ENCODE measurements at places on chromosomes 12 and 14. TPM values are rescaled to one million over a fixed set of nuclear protein-coding genes. Genes with fewer than 3 reads are reported as not detected.

E2F7 gene
- total RNA-seq: 0.85 TPM

NELL2 gene
- 12.0 TPM for total RNA-seq

- no peaks in the 10 kb centered on the region for H3K36me3 ChIP-seq
- no peaks in the 10 kb centered on the region for H3K27me3 ChIP-seq
- DNase-seq: no peak
- peaks cover 31% of the 10 kb centered on the region for H3K4me1 ChIP-seq
- no peak overlapping the region for H3K4me3 ChIP-seq
These were observed 9.0 kb downstream of the RPS6KL1 start for GRCh38 chr14:74913986-74914573.

- H3K4me3 ChIP-seq: no peak overlapping the region
- peaks cover 40% of the 10 kb centered on the region for H3K4me1 ChIP-seq
- no peaks in the 10 kb centered on the region for H3K27me3 ChIP-seq
- DNase-seq: no peak
- peak overlapping the region; percentile 92 for H3K27ac ChIP-seq
These were observed 8.2 kb downstream of the CAMKK2 start for GRCh38 chr12:121288158-121288845.

DNA sequence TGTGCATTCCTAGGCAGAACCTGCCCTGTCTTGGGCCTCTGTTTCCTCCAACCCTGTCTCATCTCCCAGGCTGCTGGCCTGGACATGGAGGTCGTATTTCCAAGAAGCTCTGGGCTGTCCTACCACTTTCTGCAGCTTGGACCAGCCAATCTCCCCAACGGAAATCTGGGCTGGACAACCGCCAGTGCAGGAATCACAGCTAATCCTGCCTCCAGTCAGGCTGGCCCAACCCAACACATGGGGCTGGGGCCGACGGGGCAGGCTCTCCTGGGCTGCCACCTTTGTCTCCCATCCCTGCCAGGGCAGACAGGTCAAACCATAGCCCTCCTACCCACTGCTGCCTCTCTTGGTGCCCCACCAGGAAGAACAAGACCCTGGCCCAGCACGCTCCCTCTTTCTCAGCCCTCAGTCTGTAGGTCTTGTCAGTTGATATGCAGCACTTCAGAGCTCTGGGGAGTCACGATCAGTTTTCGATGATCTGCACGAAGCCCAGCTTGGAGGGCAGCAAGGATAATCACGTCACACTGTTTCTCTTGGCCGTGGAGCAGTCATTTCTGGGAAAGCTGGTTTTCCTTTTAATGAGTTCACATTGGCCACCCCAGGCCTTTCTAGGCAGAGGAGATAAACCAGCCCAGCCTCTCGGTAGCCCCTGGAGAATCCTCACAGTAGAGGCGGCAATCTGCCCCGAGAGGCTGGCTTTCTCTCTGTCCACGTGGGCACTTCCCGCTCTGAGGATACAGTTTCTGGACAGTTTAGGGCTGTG lies 195.2 kb upstream of the PRMT8 start:
- no peak for DNase-seq
- no peak overlapping the region for H3K27ac ChIP-seq
- peaks cover 7% of the 10 kb centered on the region for H3K27me3 ChIP-seq
- peaks cover 11% of the 10 kb centered on the region for H3K4me1 ChIP-seq
- H3K4me3 ChIP-seq: no peak overlapping the region

DNA sequence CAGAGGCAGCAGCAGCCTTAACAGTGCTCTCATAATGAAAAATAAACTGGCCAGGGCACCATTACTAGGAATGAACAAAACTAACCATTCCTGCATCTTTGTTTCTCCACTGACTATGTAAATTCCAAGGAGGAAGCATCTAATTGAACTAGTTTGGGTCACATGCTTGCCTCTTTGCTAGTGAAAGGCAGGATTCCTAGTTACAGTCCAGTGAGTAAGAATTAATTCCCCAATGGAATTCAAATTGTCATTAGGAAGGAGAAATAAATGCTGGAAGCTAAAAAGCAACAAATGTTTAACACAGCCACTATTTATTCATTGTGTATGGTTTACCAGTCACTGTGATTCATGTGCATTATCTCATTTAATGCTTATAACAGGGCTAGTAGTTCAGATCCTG lies 316.0 kb downstream of the CCDC91 start:
- no peaks in the 10 kb centered on the region for H3K36me3 ChIP-seq
- no peak for DNase-seq
- H3K27me3 ChIP-seq: no peaks in the 10 kb centered on the region
- no peak overlapping the region for H3K4me3 ChIP-seq
- H3K27ac ChIP-seq: no peak overlapping the region
- H3K4me1 ChIP-seq: no peaks in the 10 kb centered on the region

DNA sequence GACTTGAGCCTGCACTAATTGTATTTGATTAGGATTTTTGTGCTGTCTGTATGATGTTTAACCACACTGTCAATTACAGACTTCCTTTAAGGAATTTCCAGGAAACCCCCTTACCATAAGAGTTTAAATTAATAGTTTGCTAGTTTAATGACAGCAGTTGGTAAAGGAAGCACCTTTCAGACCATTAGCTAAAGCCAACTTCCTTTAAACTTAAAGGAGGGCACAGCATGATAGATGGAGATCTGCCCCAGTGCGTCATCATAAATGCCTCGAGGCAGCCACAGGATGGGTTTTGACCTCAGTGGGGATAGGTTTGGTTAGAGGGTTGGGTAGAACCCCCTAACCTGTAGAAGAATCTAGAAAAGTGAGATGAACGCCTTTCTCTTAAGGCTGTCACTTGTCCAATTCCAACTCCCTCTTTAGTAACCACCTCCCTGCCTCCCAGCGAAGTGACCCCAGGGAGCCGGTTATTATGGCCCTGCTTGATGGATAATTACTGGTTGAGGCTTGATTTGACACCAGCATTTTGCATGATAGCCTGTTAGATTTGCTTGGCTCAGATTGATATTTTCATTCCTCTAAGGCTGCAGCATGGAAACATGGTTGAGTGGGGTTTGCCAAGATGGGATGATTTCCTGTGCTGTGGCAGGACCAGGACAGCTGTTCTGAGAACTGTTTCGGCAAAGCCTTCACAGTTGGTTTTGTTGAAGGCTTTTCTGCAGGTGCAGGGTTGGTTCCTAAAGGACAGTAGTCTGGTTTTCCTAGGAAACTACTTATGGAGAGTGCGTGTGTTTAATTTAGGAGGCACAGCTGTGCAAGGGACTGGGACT lies 62.7 kb downstream of the CHST11 start:
- no peak overlapping the region for H3K4me3 ChIP-seq
- H3K27ac ChIP-seq: no peak overlapping the region
- DNase-seq: no peak

- DNase-seq: peak; percentile 60
- H3K27me3 ChIP-seq: no peaks in the 10 kb centered on the region
- H3K4me1 ChIP-seq: peaks cover 56% of the 10 kb centered on the region
- H3K27ac ChIP-seq: peak overlapping the region; percentile 96
- peaks cover 55% of the 10 kb centered on the region for H3K36me3 ChIP-seq
These were observed 2.2 kb downstream of the BLOC1S1 start for GRCh38 chr12:55718015-55718414.

DNA sequence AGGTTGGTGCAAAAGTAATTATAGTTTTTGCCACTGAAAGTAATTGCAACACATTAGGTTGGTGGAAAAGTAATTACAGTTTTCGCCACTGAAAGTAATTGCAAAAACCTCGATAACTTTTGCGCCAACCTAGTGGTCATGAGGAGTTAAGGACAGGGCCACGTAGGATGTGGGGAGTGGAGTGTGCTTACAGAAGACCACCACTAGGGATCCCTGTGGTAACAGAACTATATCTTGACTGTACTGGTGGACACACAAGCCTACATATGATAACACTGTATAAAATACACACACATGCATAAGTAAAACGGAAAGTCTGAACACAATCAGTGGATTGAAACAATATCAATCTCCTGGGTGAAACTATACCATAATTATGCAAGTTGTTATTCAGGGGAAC lies 187.4 kb upstream of the ABCD2 start:
- H3K36me3 ChIP-seq: no peaks in the 10 kb centered on the region
- H3K4me3 ChIP-seq: no peak overlapping the region
- H3K27ac ChIP-seq: no peak overlapping the region
- no peak for DNase-seq

DNA sequence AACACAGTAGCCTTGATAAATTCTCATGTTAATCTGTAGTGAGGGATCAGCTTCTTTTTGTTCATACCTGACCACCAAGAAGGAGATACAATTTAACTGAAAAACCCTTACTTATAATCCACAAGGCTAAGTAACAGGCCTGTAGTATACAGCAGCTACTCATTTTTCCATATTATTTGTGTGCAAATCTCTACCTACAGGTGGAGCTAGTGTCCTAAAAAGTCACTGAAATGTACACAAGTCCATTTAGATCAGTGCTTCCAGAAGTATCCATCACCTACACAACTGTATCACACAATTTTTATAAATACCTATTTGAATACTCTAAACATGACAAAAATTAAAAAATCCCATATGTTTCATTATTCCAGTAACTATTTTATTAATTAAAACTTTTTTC lies 173.2 kb downstream of the SLC35F4 start:
- no peak overlapping the region for H3K4me3 ChIP-seq
- H3K36me3 ChIP-seq: no peaks in the 10 kb centered on the region
- no peaks in the 10 kb centered on the region for H3K27me3 ChIP-seq
- no peaks in the 10 kb centered on the region for H3K4me1 ChIP-seq

DBX2 gene
- total RNA-seq: not detected
